T-helper 17 cell (primary cell): ENCODE measurements at places on chromosomes 6 and 20. TPM values are rescaled to one million over a fixed set of nuclear protein-coding genes. Genes with fewer than 3 reads are reported as not detected.
A peak's percentile ranks its signal among the peaks of the same experiment; 100 is the strongest.

Gene LRRC73
- total RNA-seq: 0.37 TPM

Gene C6orf58
- not detected for total RNA-seq

DNA sequence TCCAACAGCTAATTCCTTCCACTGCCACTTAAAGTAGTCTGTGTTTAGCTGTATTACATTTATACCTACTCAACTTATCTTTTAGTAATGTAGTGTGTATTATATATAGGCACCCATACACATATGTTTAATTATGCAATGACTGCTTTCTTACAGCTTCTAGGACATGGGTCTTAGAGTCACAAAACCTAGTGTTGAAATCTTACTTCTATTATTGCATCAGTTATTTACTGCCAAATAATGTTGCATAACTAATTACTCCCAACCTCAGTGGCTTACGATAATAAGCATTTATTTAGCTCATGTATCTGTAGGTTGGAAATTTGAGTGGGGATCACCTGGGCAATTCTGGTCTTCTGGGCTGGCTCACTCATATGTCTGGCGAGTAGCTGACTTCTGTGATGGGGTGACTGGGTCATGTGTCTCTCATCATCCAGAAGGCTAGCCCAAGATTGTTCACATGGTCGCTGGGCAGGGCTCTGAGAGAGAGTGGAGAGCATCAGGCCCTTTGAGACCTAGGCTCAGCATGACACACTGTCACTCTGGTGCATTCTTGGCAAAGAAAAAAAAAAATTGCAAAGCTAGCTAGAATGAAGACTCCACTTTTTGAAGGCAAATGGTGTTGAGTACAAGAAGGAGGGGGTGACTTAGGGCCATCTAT lies 187.0 kb downstream of the PLCB1 start:
- H3K4me3 ChIP-seq: no peak overlapping the region
- H3K36me3 ChIP-seq: peaks cover 2% of the 10 kb centered on the region
- H3K27me3 ChIP-seq: no peaks in the 10 kb centered on the region
- H3K4me1 ChIP-seq: peaks cover 6% of the 10 kb centered on the region

- DNase-seq: no peak
- H3K27me3 ChIP-seq: peaks cover 53% of the 10 kb centered on the region
- H3K27ac ChIP-seq: no peak overlapping the region
- no peak overlapping the region for H3K4me3 ChIP-seq
Measured at GRCh38 chr6:137013738-137014602, 30.8 kb downstream of the IL20RA start.

GRCh38 chr6:34953061-34954025 lies 64.3 kb downstream of the ANKS1A start:
- no peak overlapping the region for H3K4me3 ChIP-seq
- H3K4me1 ChIP-seq: peaks cover 20% of the 10 kb centered on the region
- DNase-seq: no peak
- H3K36me3 ChIP-seq: peaks cover 5% of the 10 kb centered on the region

Gene PKIB
- 1.2 TPM for total RNA-seq

DNA sequence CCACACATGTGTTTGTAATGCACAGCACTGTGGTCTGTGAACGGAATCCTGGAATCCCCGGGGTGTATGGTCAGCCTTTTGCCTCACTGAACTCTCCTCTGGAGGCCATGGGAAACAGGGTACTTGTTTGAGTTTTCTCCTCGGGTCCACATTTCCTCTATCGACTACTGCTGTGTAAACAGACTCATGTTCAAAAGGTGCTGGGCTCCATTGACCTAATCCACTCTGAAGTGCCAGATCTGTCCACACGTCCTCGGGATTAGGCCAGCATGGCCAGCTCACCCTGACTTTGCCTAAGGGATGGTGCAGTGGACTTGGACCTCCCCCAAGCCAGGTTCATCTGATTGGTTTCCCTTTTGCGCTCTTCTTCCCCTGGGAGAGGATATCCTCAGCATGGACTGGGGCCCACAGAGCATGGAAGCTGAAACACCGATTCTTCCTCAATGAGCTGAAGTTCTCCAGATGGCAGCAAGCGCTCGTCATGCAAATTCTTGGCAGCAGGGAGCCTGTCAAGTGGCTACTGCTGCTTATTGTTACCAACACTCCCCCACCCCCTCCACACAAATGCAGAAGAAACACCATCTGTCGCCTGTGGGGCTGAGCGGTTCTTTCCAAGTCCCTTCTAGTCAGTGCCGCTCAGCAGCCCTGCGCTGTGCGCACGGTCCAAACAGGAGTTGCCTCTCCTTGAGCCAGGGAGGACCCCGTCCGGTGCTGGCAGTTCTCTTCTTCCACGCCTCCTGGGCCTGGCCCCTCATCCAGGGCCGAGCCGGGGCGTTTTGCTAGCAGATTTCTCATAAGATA lies 292.6 kb upstream of the MARCKS start:
- no peaks in the 10 kb centered on the region for H3K36me3 ChIP-seq
- H3K4me1 ChIP-seq: no peaks in the 10 kb centered on the region
- no peak overlapping the region for H3K4me3 ChIP-seq

Gene PRSS35
- not detected for total RNA-seq

DNA sequence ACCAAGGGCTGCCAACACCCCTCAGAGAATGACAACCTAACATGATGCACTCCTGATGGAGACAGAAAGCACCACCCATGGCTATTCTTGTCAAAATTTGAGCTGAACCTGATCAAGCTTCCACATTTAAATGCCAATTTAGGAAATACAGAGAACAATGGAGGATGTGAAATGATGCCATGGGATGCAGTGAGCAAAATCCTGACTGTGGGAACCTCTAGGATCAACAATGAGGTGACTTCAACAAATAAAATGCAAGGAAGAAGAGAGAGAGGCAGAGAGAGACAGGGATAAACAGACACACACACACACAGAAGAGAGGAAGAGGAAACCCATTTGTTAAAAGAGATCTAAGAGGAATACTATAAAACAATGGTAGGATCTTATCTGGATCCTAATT lies 119.6 kb upstream of the NUP153 start:
- no peaks in the 10 kb centered on the region for H3K4me1 ChIP-seq
- DNase-seq: no peak
- H3K27me3 ChIP-seq: peaks cover 23% of the 10 kb centered on the region
- no peak overlapping the region for H3K4me3 ChIP-seq
- no peaks in the 10 kb centered on the region for H3K36me3 ChIP-seq

DNA sequence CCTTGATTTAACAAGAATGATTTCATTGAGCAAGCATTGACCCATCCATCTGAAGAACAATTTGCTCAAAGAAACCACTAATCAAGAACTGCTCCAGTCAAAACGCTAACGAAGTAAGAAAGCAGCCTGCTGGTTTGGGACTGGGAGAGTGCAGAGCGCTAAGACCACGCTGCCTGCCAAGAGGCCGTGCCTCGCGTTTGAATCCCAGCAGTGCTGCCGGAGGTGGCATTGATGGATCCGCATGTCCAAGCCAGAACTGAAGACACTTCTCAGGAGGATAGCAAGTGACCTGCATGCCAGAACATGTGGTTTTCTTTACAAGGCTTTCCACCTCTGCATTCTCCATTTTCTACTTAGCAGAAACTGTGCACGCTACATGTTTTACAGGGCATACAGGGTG lies 105.2 kb upstream of the FOXC1 start:
- H3K27ac ChIP-seq: no peak overlapping the region
- peaks cover 4% of the 10 kb centered on the region for H3K4me1 ChIP-seq
- DNase-seq: no peak

Gene ID4
- total RNA-seq: not detected

DNA sequence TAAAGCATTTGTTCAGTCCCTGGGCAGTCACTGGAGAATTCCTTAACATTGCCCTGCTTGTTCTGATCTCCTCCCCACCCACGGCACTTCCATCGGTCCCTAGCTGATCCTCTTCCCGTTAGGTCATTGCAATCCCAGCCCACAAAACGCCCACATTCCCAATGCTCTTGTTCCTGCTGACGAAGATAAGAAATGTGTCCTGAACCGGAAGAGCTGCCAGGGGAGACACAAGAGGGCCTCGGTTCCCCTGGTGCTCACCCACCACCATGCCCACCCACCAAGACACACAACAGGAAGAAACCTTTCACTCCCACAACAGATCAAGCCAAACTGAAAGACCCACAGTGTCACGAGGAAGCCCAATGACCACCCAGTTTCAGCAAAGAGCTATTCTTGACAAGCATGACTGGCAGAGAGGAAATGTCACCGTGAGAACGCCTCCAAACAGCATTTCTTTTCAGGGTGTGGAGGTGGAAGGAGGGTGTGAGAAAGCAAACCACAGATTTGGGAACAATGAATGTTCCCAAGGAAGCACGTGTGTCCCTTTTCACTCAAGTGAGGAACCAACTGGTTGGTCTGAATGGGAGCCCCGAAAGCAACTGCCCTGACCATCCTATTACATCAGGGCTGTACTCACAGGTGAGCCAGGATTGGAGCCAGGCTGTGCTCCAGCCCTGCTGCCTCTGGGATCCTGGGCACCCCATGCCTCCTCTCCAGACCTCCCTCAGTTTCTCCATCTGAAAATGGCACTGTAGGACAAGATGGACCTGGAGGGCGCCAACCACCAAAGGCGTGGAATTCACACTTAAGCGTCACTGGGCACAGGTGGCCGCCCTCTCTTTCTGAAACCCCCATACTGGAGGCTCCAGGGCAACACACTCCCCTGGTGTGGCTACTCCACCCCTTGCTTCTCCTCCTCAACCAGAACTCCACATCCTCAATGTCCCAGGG lies 97.5 kb downstream of the ZMYND8 start:
- H3K4me1 ChIP-seq: peaks cover 33% of the 10 kb centered on the region
- H3K27ac ChIP-seq: peak overlapping the region; percentile 94
- H3K4me3 ChIP-seq: no peak overlapping the region
- no peaks in the 10 kb centered on the region for H3K27me3 ChIP-seq

DNA sequence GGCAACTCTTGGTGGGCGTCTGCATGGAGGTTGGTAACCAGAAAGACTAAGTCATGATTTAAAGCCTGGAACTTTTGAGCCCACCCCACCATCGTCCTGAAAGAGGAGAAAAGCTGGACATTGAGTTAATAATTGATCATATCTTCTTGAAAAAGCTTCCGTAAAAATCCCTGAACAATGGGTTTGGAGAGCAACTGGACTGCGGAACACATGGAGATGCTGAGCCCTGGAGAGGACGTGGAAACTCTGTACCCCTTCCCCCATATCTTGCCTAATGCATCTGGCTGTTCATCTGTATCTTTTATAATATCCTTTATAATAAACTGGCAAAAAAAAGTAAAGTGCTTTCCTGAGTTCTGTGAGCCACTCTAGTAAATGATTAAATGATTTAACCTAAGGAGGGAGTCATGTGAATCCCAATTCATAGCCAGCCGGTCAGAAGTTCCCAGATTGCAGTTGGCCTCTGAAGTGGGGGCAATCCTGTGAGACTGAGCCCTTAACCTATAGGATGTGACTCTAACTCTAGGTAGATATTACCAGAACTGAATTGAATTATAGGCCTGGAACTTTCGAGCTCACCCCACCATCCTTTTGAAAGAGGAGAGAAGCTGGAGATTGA lies 26.5 kb upstream of the LGSN start:
- H3K4me1 ChIP-seq: peaks cover 2% of the 10 kb centered on the region
- no peak overlapping the region for H3K4me3 ChIP-seq
- H3K27me3 ChIP-seq: peaks cover 33% of the 10 kb centered on the region
- no peaks in the 10 kb centered on the region for H3K36me3 ChIP-seq

- no peak for DNase-seq
- H3K4me1 ChIP-seq: peaks cover 13% of the 10 kb centered on the region
- H3K27me3 ChIP-seq: no peaks in the 10 kb centered on the region
Measured at GRCh38 chr6:129498541-129498940, 211.4 kb downstream of the ARHGAP18 start.

Gene DSE
- total RNA-seq: 32.3 TPM

DNA sequence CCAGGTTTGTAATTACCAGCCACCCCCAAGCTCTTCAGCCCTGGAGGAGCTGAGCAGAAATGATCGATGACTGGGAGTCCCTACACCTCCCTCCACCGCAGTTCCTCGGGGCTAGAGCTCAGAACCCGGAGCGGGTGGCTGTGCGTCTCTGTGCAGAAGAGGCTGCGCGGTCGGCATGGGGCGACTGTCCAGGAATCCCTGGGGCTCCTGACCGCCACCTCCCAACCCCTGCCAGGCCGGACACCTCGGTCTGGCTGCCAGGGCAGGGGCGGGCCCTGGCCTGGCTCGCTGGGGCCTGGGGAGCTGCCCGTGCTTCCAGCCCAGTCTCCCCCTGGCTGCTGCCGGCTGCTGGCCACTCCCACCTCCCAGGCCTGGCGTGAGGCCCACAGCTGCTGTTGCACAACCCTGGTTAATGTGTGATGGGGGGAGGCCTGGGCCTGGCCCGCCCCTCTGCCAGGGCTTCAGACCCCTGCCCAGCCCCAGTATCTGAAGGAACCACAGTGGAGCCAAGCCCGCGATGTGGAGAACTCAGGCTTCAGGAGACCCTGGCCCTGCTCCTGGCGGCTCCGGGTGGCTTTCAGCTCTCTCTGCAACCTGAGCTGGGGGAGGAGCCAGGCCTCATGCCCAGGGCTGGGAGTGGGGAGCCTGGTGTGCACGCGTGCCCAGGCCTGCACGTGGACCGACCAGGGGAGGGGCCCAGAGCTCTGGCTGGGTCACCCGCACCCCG lies 1.2 kb downstream of the SLC2A4RG start:
- H3K4me1 ChIP-seq: peaks cover 9% of the 10 kb centered on the region
- no peak overlapping the region for H3K27ac ChIP-seq
- no peaks in the 10 kb centered on the region for H3K27me3 ChIP-seq
- no peak for DNase-seq
- peak overlapping the region; percentile 74 for H3K4me3 ChIP-seq

- H3K4me1 ChIP-seq: peaks cover 15% of the 10 kb centered on the region
- DNase-seq: no peak
- peaks cover 2% of the 10 kb centered on the region for H3K36me3 ChIP-seq
- H3K27me3 ChIP-seq: no peaks in the 10 kb centered on the region
- peak overlapping the region; percentile 85 for H3K27ac ChIP-seq
- H3K4me3 ChIP-seq: peak overlapping the region; percentile 68
Measured at GRCh38 chr6:18214003-18214402, 50.3 kb downstream of the DEK start.

DNA sequence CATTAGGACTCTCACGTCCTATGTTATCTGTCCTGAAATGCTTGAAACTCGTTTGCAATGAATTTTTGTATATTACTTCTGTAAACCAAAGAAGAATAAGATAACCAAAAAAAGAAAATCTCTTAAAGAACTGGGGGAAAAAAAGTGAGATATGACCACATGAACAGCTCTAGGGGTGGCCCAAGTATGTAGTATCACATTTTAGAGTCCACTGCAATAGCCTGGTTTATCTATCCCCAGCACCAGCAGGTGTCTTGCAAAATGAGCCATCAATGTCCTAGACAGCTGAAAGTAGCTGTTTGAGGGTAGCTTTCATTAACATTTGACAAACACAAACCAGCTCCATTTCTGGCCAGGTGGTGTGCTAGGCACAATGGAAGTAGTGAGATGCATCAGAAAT lies 102.8 kb downstream of the PXDC1 start:
- H3K4me3 ChIP-seq: no peak overlapping the region
- H3K27me3 ChIP-seq: peaks cover 51% of the 10 kb centered on the region
- no peak for DNase-seq

Gene OTOR
- total RNA-seq: not detected

DNA sequence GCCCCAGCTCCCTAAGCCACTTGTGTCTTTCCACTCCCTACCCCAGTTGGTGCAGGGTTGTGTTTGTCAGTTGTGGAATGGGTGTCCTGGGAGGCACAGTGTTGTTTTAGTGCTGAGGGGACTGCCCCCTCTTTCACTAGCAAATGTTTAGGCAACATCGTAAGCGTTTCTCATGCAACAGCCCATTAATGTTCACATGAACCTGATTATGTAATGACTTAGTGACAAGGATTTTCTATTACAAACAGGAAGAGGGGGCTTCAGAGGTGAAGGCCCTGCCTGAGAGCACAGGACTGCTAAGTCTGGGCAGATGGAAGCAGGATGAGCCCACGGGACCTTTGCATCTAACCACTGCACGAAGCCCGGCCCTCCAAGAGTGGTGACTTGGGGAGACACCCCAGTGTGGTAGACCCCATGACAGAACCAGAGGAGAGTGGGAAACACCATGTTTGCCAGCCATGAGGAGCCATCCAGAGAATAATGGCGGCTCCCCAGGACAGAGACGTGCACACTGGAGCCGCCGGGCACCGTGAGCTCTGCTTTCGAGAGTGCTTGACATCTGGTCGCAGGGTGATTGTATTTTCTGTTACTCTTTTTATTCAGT lies 339.7 kb downstream of the THBS2 start:
- no peak for DNase-seq
- H3K4me3 ChIP-seq: no peak overlapping the region
